Right renal pelvis (tissue), 4 donors: ENCODE measurements at places on chromosomes 1 and 21. TPM values are rescaled to one million over a fixed set of nuclear protein-coding genes. Genes with fewer than 3 reads are reported as not detected.

GRCh38 chr1:92029241-92029922 lies 403 bp upstream of the EPHX4 start:
- DNase-seq, result no peak

GRCh38 chr1:33725037-33725436 lies 138.8 kb upstream of the HMGB4 start:
- DNase-seq, result no peak

GRCh38 chr1:225998560-225999226 lies 450 bp downstream of the SDE2 start:
- no peak for DNase-seq

GRCh38 chr21:21971384-21971783 lies 973.2 kb downstream of the NCAM2 start:
- no peak for DNase-seq

The CRNN gene
- polyA plus RNA-seq, result not detected

DNA sequence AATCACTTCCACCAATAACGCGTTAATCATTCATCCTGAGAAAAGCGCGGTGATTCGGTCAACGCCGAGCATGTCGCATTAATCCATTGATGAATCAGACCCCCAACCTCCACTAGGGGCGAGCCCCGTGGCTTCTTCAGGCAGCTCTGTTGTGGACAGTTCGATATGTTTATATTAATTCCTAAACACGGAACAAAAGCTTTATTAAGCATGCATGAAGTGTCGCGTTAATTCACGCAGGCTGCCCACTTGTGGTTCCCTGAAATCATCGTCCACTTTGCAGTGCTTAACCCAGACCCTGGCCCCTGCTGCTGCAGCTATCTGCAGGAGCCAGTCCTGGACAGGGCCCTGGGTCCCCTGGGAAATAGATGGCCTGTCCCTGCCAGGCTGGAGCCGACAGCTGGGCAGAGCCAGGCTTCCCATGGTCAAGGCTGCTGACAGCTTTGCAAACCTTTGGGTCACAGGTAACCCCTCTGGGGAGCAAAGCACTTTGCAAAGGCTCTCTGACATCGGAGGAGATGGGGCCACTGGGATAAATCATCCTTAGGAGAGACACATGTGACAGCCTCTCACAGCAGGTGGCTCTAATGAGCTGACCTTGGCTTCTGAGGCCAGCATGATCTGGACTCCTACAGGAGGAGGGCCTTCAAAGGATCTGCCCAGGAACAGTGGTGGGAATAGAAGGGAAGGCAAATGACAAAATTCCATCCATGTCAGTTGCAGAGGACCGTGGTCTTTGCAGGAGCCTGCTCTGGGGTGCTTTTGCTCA lies 137.0 kb upstream of the AJAP1 start:
- DNase-seq, result no peak

- DNase-seq, result no peak
Measured at GRCh38 chr1:209547626-209548025, 35.9 kb upstream of the CAMK1G start.

The ZMYND12 gene
- 3.9 TPM for polyA plus RNA-seq

The ST6GALNAC5 gene
- 3.3 TPM for polyA plus RNA-seq

DNA sequence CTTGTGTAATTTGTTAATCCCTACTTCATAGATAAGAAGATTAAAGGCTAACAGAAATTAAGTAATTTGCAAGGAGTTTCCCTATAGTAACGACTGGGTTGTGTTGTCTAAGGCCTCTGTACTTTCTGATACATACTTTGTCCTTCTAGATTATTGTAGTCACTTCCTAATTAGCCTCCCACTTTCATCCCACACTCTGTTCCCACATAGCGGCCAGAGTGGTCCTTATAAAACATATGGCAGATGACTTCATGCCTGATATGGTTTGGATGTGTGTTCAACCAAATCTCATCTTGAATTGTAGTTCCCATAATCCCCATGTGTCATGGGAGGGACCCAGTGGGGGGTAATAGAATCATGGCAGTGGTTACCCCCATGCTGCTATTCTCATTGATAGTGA lies 120.5 kb upstream of the DAB1 start:
- no peak for DNase-seq
